Gastrocnemius medialis (tissue), 4 donors: ENCODE measurements at places on chromosomes 12 and 14. TPM values are rescaled to one million over a fixed set of nuclear protein-coding genes. Genes with fewer than 3 reads are reported as not detected.
A peak's percentile ranks its signal among the peaks of the same experiment; 100 is the strongest.

The PLCZ1 gene
- not detected for total RNA-seq

The MAP1LC3B2 gene
- total RNA-seq: 2.5 TPM

The LIN7A gene
- 3.9 TPM for total RNA-seq

The C12orf54 gene
- total RNA-seq: not detected

The NDUFB1 gene
- 478 TPM for total RNA-seq

The SENP1 gene
- 11.2 TPM for total RNA-seq

The WIF1 gene
- total RNA-seq: not detected

The CCDC77 gene
- 20.2 TPM for total RNA-seq

The SYT10 gene
- total RNA-seq: not detected

The RNF31 gene
- total RNA-seq: 67.5 TPM

The HOXC9 gene
- total RNA-seq: 34.0 TPM

DNA sequence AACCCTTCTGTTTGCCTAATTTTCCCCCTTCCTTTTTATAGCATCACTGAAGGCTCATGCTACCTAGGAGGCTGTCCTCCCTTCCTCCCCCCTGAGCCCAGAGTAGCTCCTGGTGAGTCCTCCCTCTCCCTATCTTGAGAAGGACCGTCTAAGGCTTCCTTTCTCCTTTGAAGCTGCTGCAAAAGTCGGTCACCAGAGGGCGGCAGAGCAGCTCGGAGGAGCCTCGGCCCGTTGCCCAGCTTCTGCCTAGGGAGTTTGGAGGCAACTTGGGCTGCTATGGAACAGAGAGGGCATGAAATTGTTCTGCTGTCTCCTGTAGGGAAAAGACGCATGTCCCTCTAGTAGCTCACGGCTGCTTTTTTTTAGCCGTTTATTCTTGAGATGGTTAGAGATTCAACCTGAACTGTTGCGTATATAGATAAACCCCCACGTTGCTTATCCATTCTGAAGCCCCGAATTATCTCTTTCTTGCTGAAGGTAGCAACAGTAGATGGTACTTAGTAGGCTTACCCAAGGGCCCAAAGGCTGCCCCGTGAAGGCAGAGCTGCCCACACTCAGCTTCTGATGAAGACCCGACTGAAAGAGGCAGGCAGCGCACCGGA is 5.7 kb downstream of the WNT5B start:
- H3K27ac ChIP-seq: no peak overlapping the region
- no peak overlapping the region for H3K4me3 ChIP-seq
- peak; percentile 40 for DNase-seq

GRCh38 chr12:38892087-38892786 is 13.2 kb downstream of the CPNE8 start:
- no peaks in the 10 kb centered on the region for H3K4me1 ChIP-seq
- no peak for DNase-seq
- H3K27ac ChIP-seq: no peak overlapping the region
- no peak overlapping the region for H3K4me3 ChIP-seq
- no peaks in the 10 kb centered on the region for H3K27me3 ChIP-seq

GRCh38 chr12:67220065-67220464 is 49.1 kb upstream of the CAND1 start:
- no peak overlapping the region for H3K4me3 ChIP-seq
- DNase-seq: no peak
- H3K36me3 ChIP-seq: no peaks in the 10 kb centered on the region
- no peak overlapping the region for H3K27ac ChIP-seq
- no peaks in the 10 kb centered on the region for H3K4me1 ChIP-seq

DNA sequence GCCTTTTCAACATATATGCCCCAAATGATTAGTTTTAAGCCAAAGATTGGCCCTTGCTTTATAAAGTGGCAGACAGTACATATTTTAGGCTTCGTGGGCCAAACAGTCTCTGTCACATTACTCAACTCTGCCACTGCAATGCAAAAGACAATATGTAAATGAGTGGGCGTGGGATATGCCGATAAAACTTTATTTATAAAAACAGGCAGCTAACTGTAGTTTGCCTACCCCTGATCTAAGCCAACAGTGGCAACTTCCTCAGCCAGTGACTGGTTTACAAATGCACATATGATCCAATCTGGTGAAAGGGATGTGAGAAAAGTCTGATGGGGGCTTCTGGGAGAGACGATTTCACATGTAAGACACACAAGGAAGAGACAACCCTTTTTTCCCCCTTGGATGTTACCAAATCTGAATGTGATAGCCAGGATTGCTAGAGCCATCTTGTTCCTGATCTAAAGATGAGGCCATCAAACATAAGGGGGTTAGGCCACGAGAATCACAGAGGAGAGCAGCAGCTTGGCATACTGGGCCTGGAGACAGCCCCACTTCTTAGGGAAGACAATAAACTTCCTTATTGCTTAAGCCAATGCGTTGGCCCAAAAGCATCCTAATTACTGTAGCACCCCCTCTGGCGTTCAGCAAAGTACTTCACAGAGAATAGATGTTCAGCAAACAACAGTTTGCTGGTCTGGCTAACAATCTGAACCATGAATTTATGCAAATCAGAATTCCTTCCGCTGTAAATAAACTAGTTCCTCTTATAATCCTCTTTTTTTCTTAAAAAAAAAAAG is 75.2 kb upstream of the TMCC3 start:
- H3K4me3 ChIP-seq: no peak overlapping the region
- H3K4me1 ChIP-seq: no peaks in the 10 kb centered on the region
- DNase-seq: peak; percentile 20
- no peaks in the 10 kb centered on the region for H3K27me3 ChIP-seq
- no peak overlapping the region for H3K27ac ChIP-seq

DNA sequence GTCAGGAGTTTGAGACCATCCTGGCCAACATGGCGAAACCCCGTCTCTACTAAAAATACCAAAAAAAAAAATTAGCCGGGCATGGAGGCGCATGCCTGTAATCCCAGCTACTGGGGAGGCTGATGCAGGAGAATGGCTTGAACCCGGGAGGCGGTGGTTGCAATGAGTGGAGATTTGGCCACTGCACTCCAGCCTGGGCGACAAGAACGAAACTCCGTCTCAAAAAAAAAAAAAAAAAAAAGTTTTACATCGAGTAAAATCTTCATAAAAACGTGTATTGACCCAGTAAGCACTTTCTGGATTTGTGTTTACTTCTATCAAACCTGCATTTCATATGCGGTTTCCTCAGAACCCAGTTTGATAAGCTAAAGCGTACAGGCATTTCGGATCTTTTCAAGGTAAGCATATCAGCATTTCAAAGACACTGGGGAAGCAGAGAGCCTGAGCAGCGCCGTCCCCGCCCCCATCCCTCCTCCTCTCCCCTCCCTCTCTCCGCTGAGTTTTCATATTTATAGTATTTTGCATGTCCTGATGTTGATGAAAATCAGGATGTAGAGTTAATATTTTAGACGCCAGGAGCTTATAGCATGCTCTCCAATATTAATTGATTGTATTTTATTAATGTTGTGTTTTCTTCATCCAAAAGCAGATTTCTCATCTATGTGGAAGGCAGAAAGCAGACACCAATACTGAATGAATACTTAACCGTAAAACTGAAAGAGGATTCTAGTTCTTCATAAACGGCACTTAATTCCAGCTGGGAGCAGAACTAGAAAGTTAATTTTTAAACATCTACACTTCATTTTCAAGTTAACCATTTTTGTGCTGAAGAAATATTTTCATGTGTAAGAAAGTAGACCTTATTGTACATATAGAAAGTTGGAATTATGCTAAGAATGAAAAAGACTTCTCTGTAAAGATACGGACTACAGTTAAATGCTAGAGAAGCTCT is 9.2 kb upstream of the HIP1R start:
- H3K27me3 ChIP-seq: no peaks in the 10 kb centered on the region
- H3K4me3 ChIP-seq: peak overlapping the region; percentile 6
- H3K36me3 ChIP-seq: no peaks in the 10 kb centered on the region
- H3K4me1 ChIP-seq: no peaks in the 10 kb centered on the region

- no peak overlapping the region for H3K4me3 ChIP-seq
- H3K27me3 ChIP-seq: no peaks in the 10 kb centered on the region
- no peaks in the 10 kb centered on the region for H3K36me3 ChIP-seq
- no peak for DNase-seq
Measured at GRCh38 chr14:75238756-75239455, 39.7 kb upstream of the FOS start.

GRCh38 chr12:45148619-45149018 is 67.3 kb upstream of the ANO6 start:
- no peaks in the 10 kb centered on the region for H3K36me3 ChIP-seq
- no peaks in the 10 kb centered on the region for H3K27me3 ChIP-seq
- DNase-seq: no peak
- H3K27ac ChIP-seq: no peak overlapping the region
- no peak overlapping the region for H3K4me3 ChIP-seq

DNA sequence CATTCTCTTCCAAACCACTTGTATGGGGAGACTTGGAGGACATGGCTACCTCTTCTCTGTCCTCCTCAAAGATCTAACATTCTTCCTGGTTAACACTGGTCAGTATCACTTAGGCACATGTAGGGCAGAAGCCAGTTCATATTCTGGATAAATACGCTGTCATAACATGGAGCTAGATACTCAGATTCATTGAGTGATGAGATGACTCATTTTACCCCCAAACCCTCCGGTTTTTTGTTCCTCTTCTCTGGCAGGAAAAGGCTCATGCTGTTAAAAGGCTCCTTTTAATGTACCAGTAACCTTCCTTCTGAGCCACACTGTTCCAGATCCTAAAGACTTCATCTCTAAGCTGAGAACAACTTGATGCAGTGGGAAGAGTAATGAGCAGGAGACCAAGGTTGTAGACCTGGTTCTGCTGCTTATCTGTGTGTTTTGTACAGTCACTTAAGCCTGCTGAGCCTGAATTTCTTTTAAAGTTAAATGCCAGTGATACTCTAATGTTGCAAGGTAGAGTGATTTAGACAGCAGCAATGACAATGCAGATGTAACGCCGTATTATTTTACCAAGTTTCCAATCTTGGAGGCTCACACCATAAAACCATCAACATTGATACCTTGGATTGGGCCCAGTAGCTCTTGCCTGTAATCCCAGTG is 57.3 kb upstream of the ELK3 start:
- H3K4me3 ChIP-seq: no peak overlapping the region
- no peak for DNase-seq
- no peaks in the 10 kb centered on the region for H3K27me3 ChIP-seq
- no peak overlapping the region for H3K27ac ChIP-seq
- H3K4me1 ChIP-seq: no peaks in the 10 kb centered on the region

GRCh38 chr14:76456891-76457586 is 81.1 kb downstream of the ESRRB start:
- H3K36me3 ChIP-seq: no peaks in the 10 kb centered on the region
- no peak overlapping the region for H3K27ac ChIP-seq
- DNase-seq: no peak
- no peaks in the 10 kb centered on the region for H3K4me1 ChIP-seq
- no peaks in the 10 kb centered on the region for H3K27me3 ChIP-seq
- no peak overlapping the region for H3K4me3 ChIP-seq

GRCh38 chr14:23185063-23185462 is 1.6 kb upstream of the SLC7A8 start:
- no peaks in the 10 kb centered on the region for H3K27me3 ChIP-seq
- no peak for DNase-seq
- no peak overlapping the region for H3K4me3 ChIP-seq
- no peak overlapping the region for H3K27ac ChIP-seq
- H3K36me3 ChIP-seq: no peaks in the 10 kb centered on the region

DNA sequence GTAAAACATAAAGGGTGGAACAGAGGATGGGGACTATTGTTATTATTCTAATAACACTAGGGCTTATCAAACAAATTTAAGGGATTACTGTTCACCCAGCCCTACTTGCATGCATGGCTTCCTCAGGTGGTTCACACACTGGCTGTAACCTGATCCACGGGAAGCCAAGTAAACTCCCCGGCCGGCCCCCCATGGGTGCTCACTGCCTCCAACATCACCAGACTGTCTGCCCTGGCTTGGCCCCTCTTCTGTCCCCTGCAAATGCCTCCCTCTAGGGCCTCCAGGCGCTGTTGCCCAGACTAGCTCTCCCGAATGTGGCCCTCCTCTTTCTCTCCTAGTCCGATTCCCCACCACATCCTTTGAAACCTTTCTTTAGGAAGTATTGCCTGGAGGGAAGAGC is 18.6 kb downstream of the FAIM2 start:
- H3K4me1 ChIP-seq: no peaks in the 10 kb centered on the region
- no peak for DNase-seq
- H3K27me3 ChIP-seq: no peaks in the 10 kb centered on the region
- no peak overlapping the region for H3K4me3 ChIP-seq
- no peak overlapping the region for H3K27ac ChIP-seq

DNA sequence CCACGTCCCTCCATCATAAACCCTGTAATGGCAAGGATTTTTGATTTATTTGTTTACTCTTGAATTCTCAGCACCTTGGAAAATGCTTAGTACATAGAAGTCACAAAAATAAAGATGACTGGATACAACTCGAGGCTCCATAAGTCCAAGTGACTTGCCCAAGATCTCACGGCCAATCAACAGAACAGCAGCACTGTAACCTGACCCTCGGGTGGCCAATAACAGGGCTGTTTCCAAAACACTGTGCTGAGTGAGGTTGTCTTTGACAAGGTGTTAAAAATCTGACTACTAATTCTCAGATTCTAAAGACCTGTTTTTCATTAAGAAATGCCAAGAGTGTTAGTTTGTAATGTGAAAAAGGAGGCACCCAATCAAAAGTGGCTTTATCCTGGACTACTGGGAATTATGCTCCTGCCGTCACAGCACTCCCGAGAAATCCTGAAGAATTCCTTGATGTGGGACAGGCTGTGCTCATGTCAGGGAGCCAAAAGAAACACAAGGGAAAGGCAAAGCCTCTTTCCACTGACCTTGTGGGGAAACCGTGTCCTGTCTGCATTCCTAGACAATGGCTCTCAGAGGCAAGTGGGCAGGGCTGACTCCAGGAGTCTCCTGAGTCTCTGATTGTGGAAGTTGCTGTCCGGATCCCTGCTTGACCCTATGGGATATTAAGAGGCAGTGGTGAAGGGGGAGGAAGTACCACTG is 204.7 kb upstream of the PELI2 start:
- no peak overlapping the region for H3K4me3 ChIP-seq
- no peak for DNase-seq
- H3K36me3 ChIP-seq: no peaks in the 10 kb centered on the region
- H3K27ac ChIP-seq: no peak overlapping the region

DNA sequence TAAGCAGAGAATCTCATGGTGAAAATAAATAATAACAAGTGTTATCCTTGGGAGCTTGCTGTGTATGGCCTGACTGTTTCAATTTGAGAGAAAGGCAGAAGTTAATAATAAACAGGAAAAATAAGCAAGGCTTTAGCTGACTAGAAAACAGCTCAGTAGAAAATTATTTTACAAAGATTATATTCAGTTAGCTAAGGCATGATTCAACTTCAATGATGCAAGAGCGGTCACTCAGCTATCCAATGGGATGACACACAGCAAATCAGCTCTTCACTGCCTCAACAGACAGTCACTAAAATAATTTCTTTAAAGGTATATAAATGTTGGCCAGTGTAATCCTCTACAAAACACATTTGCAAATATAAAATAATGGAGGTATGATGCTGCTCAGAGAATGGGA is 18.6 kb downstream of the GSTZ1 start:
- no peaks in the 10 kb centered on the region for H3K27me3 ChIP-seq
- no peak overlapping the region for H3K27ac ChIP-seq
- H3K4me1 ChIP-seq: peaks cover 7% of the 10 kb centered on the region
- no peak overlapping the region for H3K4me3 ChIP-seq
- DNase-seq: no peak
